Activated CD8-positive, alpha-beta T cell treated with anti-CD3 and anti-CD28 coated beads, Interleukin-2, amount 10 ng/mL, durations not matched to agents 7 days and 5 days (primary cell): ENCODE measurements at places on chromosomes 16 and 17. TPM values are rescaled to one million over a fixed set of nuclear protein-coding genes. Genes with fewer than 3 reads are reported as not detected.
A peak's percentile ranks its signal among the peaks of the same experiment; 100 is the strongest.

Gene USB1
- 68.6 TPM for total RNA-seq

Gene NFATC2IP
- 113 TPM for total RNA-seq

Gene ITFG1
- 24.4 TPM for total RNA-seq

Gene FZD2
- total RNA-seq: 0.29 TPM

Gene CCL22
- 0.97 TPM for total RNA-seq

Gene MT1H
- total RNA-seq: 0.84 TPM

Gene TCAP
- total RNA-seq: 1.8 TPM

Gene NPIPA7
- total RNA-seq: 7.9 TPM

DNA sequence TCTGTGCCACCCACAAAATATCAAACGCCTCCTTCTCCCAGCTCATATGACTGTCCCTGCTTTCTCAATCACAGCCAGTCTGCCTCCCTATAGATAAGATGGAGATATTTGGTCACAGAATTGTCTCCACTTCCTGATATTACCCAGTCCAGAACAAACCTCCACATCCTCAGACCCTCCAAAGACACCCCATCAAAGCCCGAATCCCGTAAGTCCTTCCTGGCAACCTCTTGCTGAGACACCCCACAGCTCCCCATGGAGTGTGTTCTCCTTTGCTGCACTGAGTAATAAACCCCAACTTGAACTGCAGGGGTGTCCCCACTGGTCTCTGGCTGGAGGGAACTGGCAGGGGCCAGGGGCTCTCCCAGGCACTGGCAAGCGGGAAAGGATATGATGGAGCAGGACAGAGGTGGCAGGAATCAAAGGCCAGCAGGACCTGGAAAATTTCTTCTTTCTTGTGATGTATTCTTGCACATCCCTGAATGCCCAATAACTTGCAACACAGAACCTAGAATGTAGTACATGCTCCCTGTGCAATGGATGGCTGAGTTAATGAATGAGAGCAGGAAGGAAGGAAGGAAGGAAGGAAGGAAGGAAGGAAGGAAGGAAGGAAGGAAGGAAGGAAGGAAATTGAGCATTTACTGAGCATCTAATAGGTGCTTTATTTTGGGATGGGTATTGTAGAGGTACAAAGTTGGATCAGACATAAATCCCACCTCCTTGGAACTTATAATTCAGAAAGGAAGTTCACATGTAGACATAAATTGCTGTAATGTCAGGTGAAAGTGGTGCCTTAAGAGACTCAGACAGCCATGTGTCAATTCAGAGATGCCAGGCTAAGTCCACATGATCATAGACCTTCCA, 13.9 kb downstream of the TMEM114 start:
- no peak for DNase-seq

- no peak for DNase-seq
Observed at GRCh38 chr16:86611525-86611855, 33.1 kb downstream of the FOXL1 start.

GRCh38 chr16:74216319-74216718, 80.3 kb upstream of the PSMD7 start:
- DNase-seq: no peak

GRCh38 chr17:12631076-12631475, 34.6 kb upstream of the MYOCD start:
- DNase-seq: no peak

GRCh38 chr17:50207792-50208567, 6.5 kb upstream of the COL1A1 start:
- DNase-seq: no peak

DNA sequence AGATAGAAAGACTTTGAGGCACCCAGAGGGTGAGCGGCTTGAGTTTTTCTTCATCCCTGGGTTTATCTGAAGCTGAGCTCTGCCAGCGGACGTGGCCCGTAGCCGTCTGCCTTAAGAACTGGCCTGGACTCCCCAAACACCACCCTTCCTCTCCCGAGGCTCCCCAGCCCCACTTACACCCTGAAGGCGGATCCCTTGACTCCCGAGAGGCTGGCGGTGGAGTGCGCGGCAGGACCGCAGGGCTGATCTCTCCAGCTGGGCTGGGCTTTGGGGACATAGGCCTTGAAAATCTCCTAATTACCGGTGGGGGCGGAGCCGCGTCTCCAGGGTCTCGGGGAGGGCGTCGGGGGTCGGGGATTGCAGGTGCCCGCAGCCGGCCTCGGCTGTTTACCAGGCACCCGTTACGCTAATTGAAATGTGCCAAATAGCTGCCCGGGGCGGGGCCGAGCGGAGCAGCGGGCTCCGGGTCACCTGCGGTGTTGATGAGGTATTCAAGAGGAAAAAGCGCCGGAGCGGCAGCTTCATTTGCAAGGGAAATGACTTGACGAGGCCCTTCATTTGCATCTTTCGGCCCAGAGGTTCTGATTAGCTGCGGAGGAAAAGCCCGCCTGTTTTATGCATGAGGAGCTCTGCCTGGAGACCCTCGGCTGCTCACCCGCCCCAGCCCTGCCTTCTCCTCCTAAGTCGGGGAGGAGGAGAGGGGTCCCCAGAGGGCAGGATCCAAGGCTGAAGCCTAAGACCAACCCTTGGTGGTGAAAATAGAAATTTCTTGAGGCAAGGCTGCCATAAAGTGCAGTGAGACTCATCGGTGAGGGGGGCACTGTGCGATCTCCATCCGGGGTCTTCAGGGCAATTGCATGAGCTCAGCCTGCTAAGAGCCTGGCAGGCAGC, 100.7 kb downstream of the MGAT5B start:
- DNase-seq: peak; percentile 71

DNA sequence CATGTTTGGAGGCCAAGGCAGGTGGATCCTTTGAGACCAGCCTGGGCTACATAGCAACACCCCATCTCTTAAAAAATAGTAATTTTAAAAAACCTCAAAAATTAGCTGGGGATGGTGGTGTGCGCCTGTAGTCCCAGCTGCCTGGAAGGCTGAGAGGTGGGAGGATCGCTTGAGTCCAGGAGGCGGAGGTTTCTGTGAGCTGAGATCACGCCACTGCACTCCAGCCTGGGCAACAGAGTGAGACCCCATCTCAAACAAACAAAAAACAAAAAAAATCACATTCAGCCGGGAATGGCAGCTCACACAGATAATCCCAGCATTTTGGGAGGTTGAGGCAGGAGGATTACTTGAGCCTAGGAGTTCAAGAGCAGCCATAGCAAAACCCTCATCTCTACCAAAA, 16.4 kb upstream of the YWHAE start:
- DNase-seq: no peak

DNA sequence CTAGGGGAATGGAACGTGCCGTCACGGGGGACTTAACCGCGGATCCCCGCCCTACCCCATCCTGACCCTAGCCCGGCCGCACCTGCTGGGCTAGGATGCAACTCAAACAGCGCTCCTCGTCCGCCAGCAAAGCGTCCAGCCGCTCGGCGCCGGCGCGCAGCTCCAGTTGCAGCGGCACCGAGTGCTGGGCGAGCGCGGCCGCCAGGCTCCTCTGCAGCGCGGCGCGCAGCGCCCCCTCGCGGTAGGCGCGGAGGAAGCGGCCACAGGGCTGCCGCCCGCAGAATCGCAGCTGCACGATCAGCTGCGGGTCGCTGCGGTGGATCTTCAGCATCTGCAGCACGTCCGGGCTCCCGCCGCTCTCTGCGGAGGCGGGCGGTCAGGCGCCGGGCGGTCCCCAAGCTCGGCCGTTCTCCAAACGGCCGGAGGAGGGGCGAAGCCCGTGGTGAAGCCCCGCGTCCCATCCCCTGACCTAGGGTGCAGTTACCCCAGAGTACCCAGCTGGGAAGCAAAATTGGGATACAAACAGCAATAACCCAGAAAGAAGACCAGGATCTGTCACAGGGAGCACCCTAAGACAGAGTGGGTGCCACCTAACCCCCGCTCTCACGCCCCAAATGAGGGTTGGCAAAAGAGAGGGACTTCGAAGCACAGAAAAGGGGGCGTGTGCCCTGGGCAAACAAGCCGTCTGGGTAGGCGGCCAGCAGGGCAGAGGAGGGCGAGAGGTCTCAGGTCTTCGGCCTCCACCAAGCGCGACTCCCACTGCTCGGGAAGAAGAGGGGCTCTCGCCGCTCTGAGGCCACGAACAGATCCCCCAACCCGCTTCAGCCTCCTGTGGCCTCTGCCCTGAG, 4.2 kb downstream of the TRADD start:
- DNase-seq: peak; percentile 82

DNA sequence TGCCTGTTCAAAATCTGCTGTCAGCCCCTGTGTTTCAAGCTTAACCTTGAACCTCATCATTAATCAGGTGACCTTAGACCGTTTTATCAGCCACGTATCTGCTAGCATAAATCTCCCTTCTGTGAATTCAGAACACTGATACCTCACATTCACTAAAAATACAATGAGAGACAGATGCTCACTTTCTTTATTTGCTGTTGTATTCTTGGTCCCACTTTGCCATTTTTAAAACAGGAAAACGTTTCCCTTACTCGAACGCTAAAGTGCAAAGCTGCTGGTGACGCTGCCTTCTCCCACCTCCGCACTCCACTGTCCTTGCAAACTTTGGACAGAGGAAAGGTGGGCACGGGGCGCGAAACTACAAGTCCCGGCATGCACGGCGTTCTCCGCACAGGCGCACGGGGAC, 220 bp upstream of the ARHGAP44 start:
- DNase-seq: peak; percentile 33

GRCh38 chr16:31107465-31107867, 720 bp upstream of the BCKDK start:
- no peak for DNase-seq

GRCh38 chr17:59357929-59358328, 26.5 kb downstream of the YPEL2 start:
- no peak for DNase-seq

DNA sequence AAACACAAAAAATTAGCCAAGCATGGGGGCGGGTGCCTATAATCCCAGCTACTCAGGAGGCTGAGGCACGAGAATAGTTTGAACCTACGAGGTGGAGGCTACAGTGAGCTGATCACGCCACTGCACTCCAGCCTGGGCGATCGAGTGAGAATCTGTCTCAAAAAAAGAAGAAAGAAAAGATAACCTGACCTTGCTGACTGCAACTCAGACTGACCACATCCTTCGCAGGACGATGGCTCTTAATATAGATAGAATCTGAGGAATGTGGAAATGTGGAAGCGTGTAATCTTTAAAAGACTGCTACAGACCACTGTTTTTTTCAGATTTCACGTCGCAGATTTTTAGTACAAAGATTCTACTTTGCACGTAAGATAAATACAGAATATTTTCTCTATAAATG, 37.8 kb downstream of the KLHDC4 start:
- no peak for DNase-seq

DNA sequence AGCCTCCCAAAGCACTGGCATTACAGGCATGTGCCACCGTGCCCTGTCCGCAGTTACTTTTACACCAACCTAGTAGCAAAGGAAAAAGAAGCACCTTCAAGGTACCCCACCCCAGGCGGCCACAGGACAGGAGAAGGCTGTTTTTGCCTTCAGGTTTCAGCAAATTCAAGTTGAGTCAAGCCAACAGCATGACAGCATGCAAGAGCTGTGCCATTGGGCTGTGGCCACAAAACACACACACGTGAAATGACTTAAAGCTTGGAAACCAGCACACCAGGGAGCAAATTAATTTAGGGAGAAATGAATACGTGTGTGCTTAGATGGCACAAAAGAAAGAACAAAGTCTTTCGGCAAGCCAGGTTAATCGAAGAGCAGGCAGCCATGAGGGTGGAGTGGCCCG, 39.7 kb downstream of the ERCC4 start:
- DNase-seq: no peak

- DNase-seq: no peak
Observed at GRCh38 chr17:64410750-64411490, 20.3 kb upstream of the PECAM1 start.

- DNase-seq: no peak
Observed at GRCh38 chr16:70410734-70411133, 28.2 kb downstream of the ST3GAL2 start.

- DNase-seq: no peak
Observed at GRCh38 chr16:87845807-87846619, 23.3 kb downstream of the SLC7A5 start.

- DNase-seq: no peak
Observed at GRCh38 chr17:67044940-67045339, 586 bp downstream of the CACNG1 start.

DNA sequence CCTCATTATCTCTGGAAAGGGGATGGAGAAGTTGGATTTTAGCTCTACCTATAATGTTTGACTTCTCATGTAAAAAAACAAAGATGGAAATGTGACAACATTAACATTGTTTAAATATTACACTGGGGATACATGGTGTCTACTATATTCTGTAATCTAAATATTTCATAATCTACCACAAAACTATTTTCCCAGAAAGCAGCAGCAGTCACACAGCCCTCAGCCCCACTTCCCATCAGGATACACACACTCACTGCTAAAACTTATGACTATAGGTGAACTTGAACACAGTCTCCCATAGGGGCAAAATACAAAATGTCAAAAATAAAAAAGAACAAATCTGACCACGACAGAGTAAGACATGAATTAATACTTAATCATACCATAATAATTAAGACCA, 95.7 kb downstream of the KANSL1 start:
- no peak for DNase-seq

GRCh38 chr16:69930117-69930776, 20.9 kb upstream of the CLEC18A start:
- peak; percentile 69 for DNase-seq

- no peak for DNase-seq
Observed at GRCh38 chr17:38797828-38798227, 1.5 kb downstream of the PIP4K2B start.

- no peak for DNase-seq
Observed at GRCh38 chr16:88382491-88383400, at the start of gene ZNF469. ZNF469 (plus strand) TSS chr16:88382959; CDS start chr16:88427471, 44,512 bp downstream.
